ENCODE measurements at places on chromosomes 7 and 10. TPM values are rescaled to one million over a fixed set of nuclear protein-coding genes. Genes with fewer than 3 reads are reported as not detected.

GRCh38 chr7:70696201-70696754, 435.7 kb upstream of the GALNT17 start:
- H3K4me1 ChIP-seq: peaks cover 6% of the 10 kb centered on the region
- H3K27ac ChIP-seq: no peak overlapping the region
- no peak overlapping the region for H3K4me3 ChIP-seq
- no peaks in the 10 kb centered on the region for H3K27me3 ChIP-seq

DNA sequence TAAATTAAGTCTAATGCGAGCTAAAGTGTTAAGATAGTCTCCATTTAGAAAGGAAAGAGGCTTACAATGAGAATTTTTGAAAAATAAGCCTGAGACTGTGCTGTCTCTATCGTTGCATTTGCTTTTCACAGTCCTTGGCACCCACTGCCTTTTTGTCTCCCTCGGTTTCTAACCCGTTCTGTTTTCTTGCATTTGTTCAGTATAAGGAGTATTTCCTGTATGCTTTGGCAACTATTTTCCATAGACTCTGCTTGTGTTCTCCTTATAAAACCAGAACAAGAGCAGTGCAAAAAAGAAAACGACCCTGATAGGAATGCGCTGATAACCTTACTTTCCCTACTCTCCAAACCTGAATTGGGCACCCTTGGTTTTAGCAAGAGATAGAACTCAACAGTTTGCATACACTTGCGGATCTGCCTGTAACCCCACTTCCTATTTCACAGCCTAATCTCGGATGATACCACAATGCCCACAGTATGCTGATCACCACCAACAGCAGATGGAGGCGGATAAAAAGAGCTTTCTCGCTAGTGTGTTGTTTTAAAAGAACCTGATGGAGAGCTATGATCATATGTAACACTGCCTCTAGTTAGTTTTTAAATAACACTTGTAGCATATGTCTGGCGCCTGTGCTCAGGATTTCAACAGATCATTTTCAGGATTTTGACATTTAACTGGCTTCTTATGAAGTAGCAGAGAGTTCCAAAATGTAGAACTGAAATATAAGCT, 1.6 kb upstream of the ARHGAP12 start:
- H3K27me3 ChIP-seq: no peaks in the 10 kb centered on the region
- H3K27ac ChIP-seq: peak overlapping the region; percentile 88
- H3K4me3 ChIP-seq: peak overlapping the region; percentile 91
- no peaks in the 10 kb centered on the region for H3K36me3 ChIP-seq
- peaks cover 6% of the 10 kb centered on the region for H3K4me1 ChIP-seq

DNA sequence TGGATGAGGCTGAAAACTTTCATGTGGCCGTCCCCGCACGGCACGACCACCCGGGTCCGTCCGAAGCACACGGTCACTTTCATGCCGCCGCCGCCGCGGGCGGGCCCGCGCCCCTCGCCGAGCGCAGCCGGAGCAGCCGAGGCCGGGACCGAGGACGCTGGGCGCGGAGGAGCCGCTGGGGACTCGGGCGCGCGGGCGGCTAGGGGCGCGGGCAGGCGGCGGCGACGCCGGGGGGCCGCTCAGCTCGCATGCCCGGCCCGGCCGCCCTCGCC, 247 bp downstream of the PARD3 start:
- no peaks in the 10 kb centered on the region for H3K4me1 ChIP-seq
- H3K27ac ChIP-seq: peak overlapping the region; percentile 91
- no peaks in the 10 kb centered on the region for H3K27me3 ChIP-seq
- no peak for DNase-seq
- H3K36me3 ChIP-seq: no peaks in the 10 kb centered on the region
- H3K4me3 ChIP-seq: peak overlapping the region; percentile 44

DNA sequence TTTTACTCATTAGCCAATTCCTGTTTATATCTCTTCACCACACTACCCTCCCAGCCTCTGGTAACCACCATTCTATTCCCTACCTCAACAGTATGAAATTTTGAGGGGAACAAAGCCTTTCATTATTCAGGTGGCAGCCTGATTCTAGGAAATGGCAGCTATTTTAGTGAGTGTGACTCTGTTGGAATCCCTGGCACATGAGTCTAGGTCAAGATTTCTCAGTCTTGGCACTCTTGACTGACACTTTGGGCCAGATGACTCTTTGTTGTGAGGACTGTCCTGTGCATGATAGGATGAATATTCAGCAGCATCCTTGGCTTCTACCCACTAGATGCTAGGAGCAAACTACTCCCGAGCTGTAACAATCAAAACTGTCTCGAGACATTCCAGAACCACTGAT, 322.8 kb upstream of the PHYHIPL start:
- no peak overlapping the region for H3K27ac ChIP-seq
- H3K4me3 ChIP-seq: no peak overlapping the region
- no peaks in the 10 kb centered on the region for H3K27me3 ChIP-seq
- H3K36me3 ChIP-seq: no peaks in the 10 kb centered on the region
- DNase-seq: no peak
- H3K4me1 ChIP-seq: no peaks in the 10 kb centered on the region

DNA sequence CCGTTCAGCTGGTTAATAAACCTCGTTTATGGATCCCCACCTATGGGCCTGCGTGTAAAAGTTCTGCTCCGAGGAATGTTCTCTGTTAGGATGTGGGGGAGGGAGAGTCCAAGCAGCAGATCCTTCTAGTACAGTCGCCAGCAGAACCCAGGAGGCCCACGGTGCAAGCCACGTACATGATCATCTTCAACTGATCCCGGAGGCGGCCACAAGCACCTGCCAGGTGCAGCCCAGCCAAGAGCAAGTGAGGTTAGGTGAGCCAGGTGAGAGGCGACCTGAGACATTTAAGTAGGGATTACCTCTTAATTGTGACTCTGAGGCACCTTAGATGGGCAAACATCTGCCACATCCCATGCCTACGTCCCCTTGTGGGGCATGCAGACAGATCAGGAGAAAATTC, 18.0 kb upstream of the FGFR2 start:
- no peaks in the 10 kb centered on the region for H3K36me3 ChIP-seq
- DNase-seq: no peak
- H3K4me1 ChIP-seq: no peaks in the 10 kb centered on the region
- peak overlapping the region; percentile 12 for H3K27ac ChIP-seq

- H3K27me3 ChIP-seq: no peaks in the 10 kb centered on the region
- no peaks in the 10 kb centered on the region for H3K36me3 ChIP-seq
- no peak overlapping the region for H3K27ac ChIP-seq
- H3K4me3 ChIP-seq: no peak overlapping the region
Measured at GRCh38 chr7:113405296-113406056, 287.1 kb upstream of the SMIM30 start.

- H3K27ac ChIP-seq: no peak overlapping the region
- peak; percentile 33 for DNase-seq
- no peaks in the 10 kb centered on the region for H3K36me3 ChIP-seq
- no peaks in the 10 kb centered on the region for H3K4me1 ChIP-seq
Measured at GRCh38 chr7:47807756-47808155, 140.5 kb downstream of the PKD1L1 start.

- H3K4me3 ChIP-seq: no peak overlapping the region
- no peaks in the 10 kb centered on the region for H3K4me1 ChIP-seq
- H3K27ac ChIP-seq: no peak overlapping the region
- no peaks in the 10 kb centered on the region for H3K27me3 ChIP-seq
Measured at GRCh38 chr10:131856441-131857094, 44.2 kb upstream of the PPP2R2D start.

DNA sequence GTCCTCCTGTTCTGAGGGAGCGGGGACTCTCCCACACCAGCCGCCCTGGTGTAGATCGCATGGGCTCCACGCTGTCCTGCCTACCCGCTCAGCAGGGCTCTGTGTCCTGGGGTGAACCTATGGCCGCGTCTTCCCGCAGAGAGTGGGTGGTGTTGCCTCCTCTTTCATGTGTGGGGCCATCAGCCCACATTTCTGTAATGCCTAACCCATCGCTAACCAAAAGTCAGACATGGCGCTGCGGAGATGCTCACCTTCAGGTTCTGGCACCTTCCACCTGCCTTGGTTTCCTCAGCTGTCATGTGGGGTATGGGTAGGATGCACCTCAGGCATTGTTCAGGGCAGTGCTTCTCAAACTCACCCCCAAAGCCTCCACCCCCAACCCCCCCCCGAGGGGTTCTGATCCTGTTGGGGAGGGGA, 50.5 kb upstream of the CAMK2B start:
- H3K4me1 ChIP-seq: no peaks in the 10 kb centered on the region
- DNase-seq: no peak
- H3K36me3 ChIP-seq: no peaks in the 10 kb centered on the region
- no peaks in the 10 kb centered on the region for H3K27me3 ChIP-seq
- H3K4me3 ChIP-seq: no peak overlapping the region

GRCh38 chr10:88913127-88913526, 33.1 kb downstream of the STAMBPL1 start:
- H3K27me3 ChIP-seq: no peaks in the 10 kb centered on the region
- H3K4me3 ChIP-seq: no peak overlapping the region
- H3K4me1 ChIP-seq: no peaks in the 10 kb centered on the region
- no peaks in the 10 kb centered on the region for H3K36me3 ChIP-seq

GRCh38 chr10:10385831-10386230, 631.8 kb upstream of the CELF2 start:
- H3K27ac ChIP-seq: no peak overlapping the region
- DNase-seq: no peak
- H3K4me1 ChIP-seq: no peaks in the 10 kb centered on the region
- H3K36me3 ChIP-seq: no peaks in the 10 kb centered on the region

DNA sequence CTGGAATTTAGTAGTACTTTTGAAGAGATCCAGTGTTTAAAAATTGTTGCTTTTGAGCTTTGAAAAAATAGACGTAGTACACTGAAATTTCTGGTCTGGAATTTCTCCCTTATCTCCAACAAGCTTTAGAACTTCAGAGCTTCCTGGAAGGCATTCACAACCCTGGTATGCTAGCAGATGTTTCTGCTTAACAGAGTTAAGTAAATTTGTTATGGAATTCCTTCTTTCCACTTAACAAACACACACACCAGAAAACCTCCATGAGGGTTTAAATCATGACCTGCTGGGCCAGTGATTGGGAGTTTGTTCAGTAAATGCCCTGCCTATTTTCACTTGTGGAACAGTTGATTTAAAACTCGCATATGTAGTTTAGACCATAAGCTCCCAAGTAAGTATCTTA, 13.7 kb downstream of the ASB15 start:
- no peak for DNase-seq
- no peaks in the 10 kb centered on the region for H3K4me1 ChIP-seq
- no peak overlapping the region for H3K27ac ChIP-seq
- no peaks in the 10 kb centered on the region for H3K36me3 ChIP-seq
- H3K4me3 ChIP-seq: no peak overlapping the region

- H3K4me3 ChIP-seq: no peak overlapping the region
- H3K27ac ChIP-seq: no peak overlapping the region
- no peaks in the 10 kb centered on the region for H3K27me3 ChIP-seq
Measured at GRCh38 chr10:42491801-42492200, 146.6 kb downstream of the ZNF33B start.

GRCh38 chr7:149125189-149125862, 798 bp downstream of the ZNF425 start:
- no peaks in the 10 kb centered on the region for H3K27me3 ChIP-seq
- no peaks in the 10 kb centered on the region for H3K36me3 ChIP-seq

- no peak for DNase-seq
- H3K4me1 ChIP-seq: no peaks in the 10 kb centered on the region
- no peak overlapping the region for H3K4me3 ChIP-seq
- no peaks in the 10 kb centered on the region for H3K27me3 ChIP-seq
Measured at GRCh38 chr7:109983618-109984017, 1107.3 kb upstream of the LRRN3 start.

DNA sequence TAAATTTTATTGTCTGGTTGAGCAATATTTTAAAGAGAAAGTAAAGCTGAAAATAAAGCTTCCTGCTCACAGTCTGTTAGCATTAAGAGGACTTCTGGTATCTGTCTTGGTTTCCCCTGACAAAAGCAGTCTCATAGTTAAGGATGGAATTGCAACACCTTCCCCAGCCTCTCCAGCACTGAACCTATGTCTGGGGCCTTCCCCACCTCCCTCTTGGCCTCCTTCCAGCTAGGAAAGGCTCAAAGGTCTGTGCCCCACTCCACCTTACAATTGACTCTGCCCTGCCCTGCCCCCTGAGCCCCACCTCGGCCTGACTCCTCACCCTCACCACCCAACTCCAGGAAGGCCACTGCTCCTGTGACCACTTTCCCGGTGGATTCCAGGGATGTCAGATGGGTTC, 33.2 kb downstream of the COL17A1 start:
- peak; percentile 90 for DNase-seq
- H3K4me1 ChIP-seq: no peaks in the 10 kb centered on the region
- no peaks in the 10 kb centered on the region for H3K36me3 ChIP-seq
- H3K27me3 ChIP-seq: no peaks in the 10 kb centered on the region
- no peak overlapping the region for H3K27ac ChIP-seq
- H3K4me3 ChIP-seq: peak overlapping the region; percentile 13

GRCh38 chr10:88042160-88043100, 179.0 kb downstream of the PTEN start:
- H3K27me3 ChIP-seq: no peaks in the 10 kb centered on the region
- H3K4me3 ChIP-seq: no peak overlapping the region
- no peak for DNase-seq
- no peaks in the 10 kb centered on the region for H3K36me3 ChIP-seq
- H3K27ac ChIP-seq: peak overlapping the region; percentile 27
- H3K4me1 ChIP-seq: no peaks in the 10 kb centered on the region

DNA sequence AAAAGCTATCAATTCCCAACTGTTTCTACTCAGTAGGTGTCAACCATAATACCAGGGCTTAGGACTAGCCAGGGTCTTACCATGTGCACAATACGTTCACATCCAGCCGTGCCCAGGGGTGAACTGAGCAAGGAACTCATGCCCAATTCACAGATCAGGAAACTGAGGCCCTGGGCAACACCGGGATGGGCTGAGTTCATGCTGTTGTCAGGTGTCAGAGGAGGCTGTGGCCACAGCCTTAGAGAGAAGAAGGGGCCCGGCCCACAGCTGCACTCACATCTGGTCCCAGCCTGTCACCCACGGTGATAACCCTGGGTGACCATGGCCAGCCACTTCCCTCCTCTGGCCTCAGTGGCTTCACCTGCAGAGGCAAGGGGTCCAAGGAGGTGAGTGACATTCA, 92.0 kb downstream of the FAM53B start:
- no peak for DNase-seq
- H3K27ac ChIP-seq: peak overlapping the region; percentile 43
- H3K4me3 ChIP-seq: no peak overlapping the region
- peaks cover 3% of the 10 kb centered on the region for H3K36me3 ChIP-seq
- H3K4me1 ChIP-seq: peaks cover 7% of the 10 kb centered on the region

GRCh38 chr7:137390076-137390475, 46.5 kb upstream of the PTN start:
- no peak overlapping the region for H3K4me3 ChIP-seq
- DNase-seq: no peak
- H3K4me1 ChIP-seq: no peaks in the 10 kb centered on the region

DNA sequence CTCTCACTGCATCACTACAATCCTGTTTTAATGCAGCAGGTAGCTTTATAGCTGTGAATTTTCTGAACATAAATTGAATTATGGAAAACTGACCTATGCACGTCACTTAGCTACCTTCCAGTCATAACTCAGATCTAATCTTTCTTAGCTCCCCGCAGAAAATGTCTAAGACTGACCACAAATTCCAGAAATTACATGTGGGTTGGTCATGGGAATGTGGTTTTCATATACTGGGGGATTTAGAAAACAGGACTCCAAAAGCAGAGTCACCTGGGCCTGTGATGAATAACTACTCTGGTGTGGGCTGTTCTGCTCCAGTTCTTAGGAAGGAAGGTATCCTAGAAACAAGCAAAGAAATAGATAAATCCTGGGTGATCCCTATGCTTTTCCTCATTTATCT, 178.4 kb upstream of the LRRTM3 start:
- H3K36me3 ChIP-seq: no peaks in the 10 kb centered on the region
- DNase-seq: no peak
- no peaks in the 10 kb centered on the region for H3K4me1 ChIP-seq
- no peaks in the 10 kb centered on the region for H3K27me3 ChIP-seq
- no peak overlapping the region for H3K27ac ChIP-seq

Gene C10orf62
- total RNA-seq: not detected

Gene APBB1IP
- total RNA-seq: 3.3 TPM

Gene MICU1
- total RNA-seq: 37.1 TPM

Gene GIMAP6
- total RNA-seq: 7.0 TPM

Gene FAM25C
- total RNA-seq: not detected

Gene ANKRD61
- not detected for total RNA-seq

Gene GNAI1
- 9.9 TPM for total RNA-seq
